AG04449 (cell line): ENCODE measurements at places on chromosomes 5 and 9.

DNA sequence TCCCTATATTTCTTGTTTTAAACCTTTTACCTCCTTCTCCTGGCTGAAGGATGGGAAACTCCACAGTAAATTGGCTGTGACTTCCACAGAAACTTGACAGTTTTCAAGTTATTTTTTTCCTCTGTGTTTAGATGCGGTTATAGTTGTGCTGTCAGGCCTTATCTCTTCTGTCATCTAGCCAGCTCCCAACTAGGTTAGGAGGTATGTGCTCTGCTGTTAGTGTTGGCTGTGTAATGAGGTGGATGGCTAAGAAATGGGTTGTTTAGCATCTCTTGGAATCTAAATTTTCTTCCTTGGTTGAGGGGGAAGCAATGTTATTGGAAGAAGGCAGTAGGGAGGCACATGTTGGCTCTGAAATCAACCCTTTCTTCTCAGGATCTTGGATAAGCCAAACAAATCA, 149.9 kb upstream of the RUSC2 start:
- DNase-seq, result no peak

DNA sequence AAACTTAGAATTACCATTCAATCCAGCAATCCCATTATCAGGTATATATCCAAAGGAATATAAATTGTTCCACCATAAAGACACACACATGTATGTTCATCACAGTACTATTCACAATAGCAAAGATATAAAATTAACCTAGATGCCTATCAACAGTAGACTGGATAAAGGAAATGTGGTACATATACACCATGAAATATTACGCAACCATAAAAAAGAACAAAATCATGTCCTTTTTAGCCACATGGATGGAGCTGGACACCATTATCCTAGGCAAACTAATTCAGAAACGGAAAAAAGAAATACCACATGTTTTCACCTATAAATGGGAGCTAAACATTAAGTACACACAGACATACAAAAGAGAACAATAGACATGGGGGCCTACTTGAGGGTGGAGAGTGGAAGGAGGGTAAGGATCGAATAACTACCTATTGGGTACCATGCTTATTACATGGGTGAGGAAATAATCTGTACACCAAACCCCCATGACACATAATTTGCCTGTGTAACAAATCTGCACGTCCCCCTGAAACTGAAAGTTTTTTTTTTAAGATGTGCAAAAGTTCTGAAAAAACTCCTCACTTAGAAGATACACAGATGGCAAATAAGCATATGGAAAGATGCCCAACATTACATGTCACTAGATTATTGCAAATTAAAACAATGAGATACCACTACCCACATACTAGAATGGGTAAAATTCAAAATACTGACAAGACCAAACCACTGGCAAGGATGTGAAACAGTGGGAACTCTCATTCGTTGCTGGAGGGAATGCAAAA, 313.0 kb upstream of the CD180 start:
- DNase-seq, result no peak

DNA sequence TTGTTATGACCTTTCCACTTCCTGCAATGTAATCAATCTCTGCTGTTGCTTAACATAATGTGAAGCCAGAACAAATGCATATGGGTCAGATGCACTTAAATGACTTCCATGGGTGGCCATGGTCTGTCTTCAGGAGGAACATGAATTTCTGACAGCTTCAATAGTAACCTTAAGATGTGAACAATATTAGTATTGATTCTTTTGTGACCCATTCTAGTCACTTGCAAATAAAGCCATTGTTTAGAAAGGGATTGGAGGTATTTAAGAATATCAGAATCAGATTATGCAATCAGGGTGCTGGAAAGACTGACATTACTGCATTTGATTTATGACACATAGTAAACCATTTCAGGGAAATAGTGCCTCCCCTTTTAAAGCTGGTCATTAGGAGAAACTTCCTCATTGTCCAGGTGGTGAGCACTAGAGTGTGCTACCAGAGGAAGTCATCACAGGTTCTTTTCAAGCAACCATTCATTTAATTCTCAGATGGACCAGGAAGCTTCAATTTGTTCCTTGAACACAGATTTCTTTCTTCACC, 32.1 kb downstream of the GRIN3A start:
- DNase-seq, result no peak

DNA sequence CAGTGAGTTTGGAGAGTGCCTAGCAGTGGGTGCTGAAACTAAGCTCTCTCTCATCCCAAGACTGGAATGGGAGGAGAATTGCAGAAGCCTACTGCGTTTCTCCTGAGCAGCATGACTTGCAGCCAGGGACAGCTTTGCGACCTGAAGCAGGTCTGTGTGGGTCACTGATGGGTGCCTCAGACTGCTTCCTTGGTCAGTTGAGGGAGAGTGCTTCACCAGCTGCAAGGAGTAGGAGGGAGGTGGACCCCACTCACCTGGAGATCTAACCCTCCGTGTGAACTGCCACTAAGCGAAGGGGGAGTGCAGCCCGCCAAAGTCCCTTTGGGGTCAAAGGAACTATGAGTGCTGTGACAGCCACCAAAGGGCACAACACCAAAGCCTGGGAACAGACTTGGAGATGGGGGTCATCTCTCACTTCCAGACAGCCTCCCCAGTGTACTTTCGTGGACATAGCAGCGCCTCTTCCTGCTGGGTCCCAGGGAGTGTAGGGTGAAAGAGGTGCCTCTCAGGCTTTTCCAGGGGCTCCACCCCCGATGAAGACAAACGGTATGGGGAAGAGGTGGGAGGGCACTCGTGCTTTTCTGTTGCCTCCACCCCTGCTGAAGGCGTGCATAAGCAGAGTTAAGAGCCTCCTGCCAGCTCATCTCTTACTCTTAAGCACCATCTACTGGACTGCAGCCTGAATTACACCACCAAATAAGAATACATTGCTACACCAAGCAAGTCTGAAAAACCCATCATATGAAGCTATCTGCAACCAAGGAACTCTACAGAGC, 34.3 kb upstream of the MACIR start:
- no peak for DNase-seq

DNA sequence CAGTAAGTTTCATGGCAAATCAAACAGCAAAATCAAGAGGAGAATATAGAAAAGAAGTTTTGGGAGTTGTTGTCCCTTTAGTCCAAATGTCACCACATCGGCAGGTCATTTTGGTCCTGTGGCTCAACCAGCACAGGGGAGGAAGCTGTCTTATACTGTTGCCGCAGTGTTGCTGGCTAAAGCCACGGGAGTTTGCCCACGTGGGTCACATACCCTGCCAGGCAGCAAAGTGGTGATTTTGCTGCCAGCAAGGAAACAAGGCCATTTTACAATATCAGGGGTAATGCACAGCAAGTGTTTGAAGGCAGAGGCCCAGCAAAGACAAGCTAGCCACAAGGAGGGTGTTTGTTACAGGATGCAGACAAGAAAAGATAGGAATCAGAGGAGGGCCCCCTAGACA, 14.5 kb downstream of the GABRA6 start:
- no peak for DNase-seq

- DNase-seq, result no peak
These were observed 167.6 kb downstream of the ASTN2 start for GRCh38 chr9:117247266-117247665.

- peak; percentile 79 for DNase-seq
These were observed 34.3 kb downstream of the MTMR12 start for GRCh38 chr5:32278406-32278805.
